ENCODE measurements at places on chromosomes 1 and 21.
A peak's percentile ranks its signal among the peaks of the same experiment; 100 is the strongest.

DNA sequence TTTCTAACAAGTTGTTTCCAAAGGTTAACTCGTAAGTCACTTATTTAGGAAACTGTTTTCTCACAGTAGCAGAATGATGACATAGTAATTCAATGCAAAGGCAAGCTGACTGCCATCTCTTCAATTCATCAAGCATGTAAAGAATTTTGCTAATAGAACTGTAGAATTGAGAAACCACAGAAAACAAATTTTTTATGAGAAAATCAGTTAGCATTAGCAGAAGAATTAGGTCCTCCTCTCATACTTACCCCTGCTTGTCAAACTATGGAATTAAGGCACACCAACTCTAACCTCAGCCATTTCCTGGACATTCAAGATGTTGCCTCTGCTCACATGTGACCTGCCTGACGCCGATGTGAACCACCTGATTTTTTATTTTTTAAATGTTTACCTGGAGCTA lies 115.2 kb downstream of the LRRC40 start:
- no peak for DNase-seq

- no peak for DNase-seq
Measured at GRCh38 chr21:19197950-19198349, 794.4 kb upstream of the TMPRSS15 start.

GRCh38 chr1:60994369-60994768 lies 88.0 kb upstream of the NFIA start:
- no peak for DNase-seq

DNA sequence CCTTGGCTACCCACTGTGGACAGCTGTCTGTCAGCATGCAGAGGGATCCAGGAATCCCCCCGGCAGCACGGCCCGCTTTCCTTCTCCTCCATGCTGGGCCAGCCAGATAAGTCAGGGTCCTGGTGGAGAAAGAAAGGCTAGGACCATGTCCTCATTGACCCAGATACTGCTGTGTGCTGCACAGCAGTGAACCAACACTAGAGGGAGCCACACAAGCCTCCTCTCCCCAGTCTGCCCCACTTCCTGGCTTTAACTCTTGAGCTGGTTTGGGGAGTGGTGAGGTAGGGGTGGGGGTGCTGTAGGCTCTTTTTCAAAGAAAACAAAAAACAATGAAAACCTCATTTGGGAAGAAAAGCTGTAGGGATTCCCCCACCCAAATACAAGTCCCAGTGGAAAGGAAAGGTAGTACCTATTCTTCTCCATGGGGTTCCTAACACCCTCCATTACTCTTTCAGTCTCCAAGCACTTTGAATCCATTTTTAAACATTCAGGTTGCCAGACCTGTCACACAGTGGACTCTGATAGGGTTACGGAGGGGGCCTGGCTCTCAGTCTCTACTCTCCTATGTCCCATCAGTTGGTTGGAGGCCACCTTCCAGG lies 84.9 kb upstream of the CD1D start:
- DNase-seq = peak; percentile 60

- no peak for DNase-seq
Measured at GRCh38 chr1:181126289-181126688, 37.8 kb downstream of the IER5 start.

- DNase-seq = no peak
Measured at GRCh38 chr1:152003846-152004442, 10.3 kb upstream of the S100A10 start.

DNA sequence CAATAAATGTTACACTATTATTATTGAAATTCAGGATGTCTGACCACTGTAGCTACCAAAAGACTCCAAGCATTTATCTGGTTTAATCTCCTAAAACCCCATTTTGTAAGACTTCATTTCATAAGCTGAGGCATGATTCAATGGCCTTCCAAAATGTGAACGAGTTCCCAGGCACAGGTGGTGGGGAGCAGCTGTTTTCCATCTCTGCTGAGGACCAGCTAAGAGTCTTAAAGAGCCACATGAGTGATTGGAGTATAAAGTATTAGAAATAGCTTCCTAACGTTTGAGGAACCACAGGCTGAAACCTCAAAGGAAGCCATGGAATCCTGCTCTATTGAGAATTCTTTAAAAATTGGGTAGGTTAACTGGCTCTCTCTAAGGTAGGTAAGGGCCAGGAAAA lies 44.9 kb downstream of the SEC16B start:
- DNase-seq = no peak

DNA sequence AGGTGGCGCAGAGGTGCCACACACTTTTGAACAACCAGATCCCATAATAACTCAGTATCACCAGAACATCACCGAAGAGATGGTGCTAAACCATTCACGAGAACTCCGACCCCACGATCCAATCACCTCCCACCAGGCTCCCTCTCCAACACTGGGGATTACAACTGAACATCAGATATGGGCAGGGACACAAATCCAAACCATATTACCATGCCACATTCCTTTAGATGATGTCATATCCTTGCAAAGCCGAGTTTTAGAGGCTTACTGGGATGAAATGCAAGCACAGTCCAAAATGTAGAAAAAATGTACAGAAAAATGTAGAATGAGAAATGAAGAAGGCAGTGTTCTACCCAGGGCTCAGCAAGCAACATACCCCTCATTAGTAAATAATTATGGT lies 64.7 kb downstream of the SGIP1 start:
- DNase-seq = no peak

GRCh38 chr1:11320153-11320936 lies 47.3 kb downstream of the UBIAD1 start:
- DNase-seq = peak; percentile 40

- no peak for DNase-seq
Measured at GRCh38 chr1:30649321-30649991, 73.9 kb downstream of the MATN1 start.

DNA sequence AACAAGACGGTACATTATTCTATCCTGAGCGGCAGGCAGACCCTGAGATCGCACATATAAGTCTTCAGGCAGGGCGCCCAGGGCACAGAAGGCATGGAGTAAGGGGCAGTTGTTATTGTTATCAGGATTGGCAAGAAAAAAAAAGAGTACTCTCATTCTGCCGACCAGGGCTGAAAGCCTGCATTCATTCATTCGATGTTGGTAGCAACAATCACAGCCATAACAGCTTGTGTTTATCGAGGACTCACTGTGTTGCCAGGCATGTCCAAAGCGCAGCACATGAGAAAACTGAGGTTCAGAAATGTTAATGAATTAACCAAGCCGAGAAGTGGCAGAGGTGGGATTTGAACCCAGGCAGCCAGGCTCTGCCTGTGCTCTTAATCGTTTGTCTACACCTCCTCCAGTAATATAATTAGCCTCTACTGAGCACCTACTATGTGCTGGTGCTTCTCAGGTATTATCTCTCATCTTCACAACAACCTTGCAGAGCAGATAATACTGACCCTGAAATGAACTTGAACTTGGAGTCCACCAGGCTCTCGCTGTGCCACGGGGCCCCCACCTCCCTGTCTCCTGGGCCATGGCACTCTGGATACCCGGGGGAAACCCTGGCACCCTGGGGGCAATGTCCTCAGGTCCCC lies 56.2 kb downstream of the TAS1R2 start:
- DNase-seq = no peak

DNA sequence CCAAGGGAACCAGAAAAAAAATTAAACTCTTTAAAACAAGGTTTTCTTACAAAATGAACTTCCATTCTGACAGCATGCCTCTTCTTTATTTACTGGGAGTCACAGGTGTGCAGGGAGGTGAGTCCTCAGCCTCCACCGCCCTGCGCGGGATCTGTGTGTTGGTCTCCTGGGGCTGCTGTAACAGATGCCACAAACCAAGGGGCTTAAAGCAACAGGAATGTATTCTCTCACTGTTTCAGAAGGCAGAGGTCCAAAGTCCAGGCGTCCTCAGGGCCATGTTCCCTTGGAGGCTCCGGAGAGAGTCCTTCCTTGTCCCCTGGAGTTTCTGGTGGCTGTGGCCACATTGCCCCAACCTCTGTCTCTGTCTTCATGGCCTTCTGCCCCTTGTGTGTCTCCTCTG lies 123.6 kb upstream of the C1orf174 start:
- DNase-seq = no peak

GRCh38 chr1:101250222-101250621 lies 13.4 kb downstream of the S1PR1 start:
- no peak for DNase-seq

DNA sequence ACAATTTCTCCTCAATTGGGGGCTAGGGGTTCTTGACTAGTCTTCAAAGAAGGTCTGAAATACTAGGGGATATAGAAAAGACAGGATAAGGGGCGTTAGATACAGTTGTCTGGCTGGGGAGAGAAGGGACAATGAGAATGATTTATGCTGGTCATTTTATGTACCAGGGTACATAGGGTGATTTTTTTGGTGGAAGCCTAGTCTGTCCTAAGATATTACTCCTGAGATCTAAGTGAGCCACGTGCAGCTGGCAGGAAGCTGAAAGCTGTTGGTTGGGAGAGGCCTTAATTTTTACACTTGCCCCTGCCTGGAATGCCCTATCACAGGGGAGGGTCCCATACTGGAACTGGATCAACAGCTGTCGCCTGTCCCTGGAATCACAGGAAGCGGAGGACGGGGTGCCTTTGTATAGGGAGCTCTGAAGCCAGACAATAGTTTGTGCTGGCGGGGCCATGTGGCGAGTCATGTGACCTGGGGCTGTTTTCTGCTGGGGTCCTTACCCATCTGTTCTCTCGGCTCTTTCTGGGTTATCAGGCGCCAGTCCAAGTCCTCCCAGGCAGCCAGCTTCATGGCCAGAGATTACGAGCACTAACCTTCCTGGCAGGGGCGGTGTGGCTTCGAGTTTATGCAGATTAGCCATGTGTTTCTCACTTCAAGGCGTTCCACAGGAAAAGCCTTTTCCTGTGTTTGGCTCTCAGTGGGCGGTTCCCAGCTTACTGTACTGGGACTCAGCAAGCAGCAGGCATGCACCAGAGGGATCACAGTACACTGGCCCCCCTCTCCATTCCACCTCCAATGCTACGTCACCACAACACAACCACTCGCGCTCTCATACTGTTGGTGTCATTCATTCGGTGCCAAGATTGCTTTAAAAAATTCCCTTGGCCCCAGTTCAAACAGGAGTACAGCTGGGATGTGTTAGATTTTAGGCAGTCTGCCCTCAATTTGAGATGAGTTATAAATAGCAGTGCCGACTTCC lies 27.5 kb downstream of the ARID1A start:
- DNase-seq = no peak

GRCh38 chr1:215636258-215636965 lies 69.3 kb downstream of the KCTD3 start:
- no peak for DNase-seq

DNA sequence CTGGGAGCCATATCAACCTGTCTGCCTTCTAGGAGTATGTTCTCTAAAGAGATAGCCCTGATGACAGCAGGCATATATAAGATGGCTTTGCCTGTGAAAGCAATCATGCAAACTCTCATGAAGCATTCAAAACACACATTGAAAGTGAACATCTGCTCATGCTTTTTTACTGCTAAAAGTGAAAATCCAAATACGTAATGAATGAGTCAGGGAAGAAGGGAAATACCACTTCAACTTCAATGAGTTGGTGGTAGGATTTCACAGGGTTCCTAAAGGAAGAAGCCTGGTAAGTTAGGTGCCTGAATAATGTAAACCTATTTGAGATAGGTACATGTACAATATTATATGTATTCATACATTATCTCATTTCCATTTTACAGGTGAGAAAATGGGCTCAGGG lies 50.5 kb upstream of the SLFNL1 start:
- DNase-seq = no peak

GRCh38 chr1:43267291-43267805 lies 2.4 kb upstream of the TMEM125 start:
- DNase-seq = no peak

DNA sequence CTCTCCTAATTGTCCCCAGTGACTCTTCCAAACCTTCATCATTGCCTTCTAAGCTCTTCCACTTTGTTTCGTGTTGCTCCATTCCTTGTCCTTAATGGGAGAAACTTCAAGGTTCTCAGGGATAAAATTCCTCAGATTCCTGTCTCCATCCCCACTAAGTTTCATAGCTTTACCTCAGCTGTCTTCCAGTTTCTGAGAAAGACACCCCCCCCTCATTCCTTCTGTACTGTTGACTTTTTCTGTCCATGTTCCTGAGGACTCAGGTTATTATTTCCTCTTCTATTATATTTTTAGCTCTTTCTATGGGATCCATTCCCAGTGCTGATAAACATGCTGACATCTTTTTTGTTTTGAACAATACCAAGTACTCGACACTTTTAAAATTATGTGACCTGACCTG lies 215.3 kb upstream of the PTGFR start:
- DNase-seq = no peak

DNA sequence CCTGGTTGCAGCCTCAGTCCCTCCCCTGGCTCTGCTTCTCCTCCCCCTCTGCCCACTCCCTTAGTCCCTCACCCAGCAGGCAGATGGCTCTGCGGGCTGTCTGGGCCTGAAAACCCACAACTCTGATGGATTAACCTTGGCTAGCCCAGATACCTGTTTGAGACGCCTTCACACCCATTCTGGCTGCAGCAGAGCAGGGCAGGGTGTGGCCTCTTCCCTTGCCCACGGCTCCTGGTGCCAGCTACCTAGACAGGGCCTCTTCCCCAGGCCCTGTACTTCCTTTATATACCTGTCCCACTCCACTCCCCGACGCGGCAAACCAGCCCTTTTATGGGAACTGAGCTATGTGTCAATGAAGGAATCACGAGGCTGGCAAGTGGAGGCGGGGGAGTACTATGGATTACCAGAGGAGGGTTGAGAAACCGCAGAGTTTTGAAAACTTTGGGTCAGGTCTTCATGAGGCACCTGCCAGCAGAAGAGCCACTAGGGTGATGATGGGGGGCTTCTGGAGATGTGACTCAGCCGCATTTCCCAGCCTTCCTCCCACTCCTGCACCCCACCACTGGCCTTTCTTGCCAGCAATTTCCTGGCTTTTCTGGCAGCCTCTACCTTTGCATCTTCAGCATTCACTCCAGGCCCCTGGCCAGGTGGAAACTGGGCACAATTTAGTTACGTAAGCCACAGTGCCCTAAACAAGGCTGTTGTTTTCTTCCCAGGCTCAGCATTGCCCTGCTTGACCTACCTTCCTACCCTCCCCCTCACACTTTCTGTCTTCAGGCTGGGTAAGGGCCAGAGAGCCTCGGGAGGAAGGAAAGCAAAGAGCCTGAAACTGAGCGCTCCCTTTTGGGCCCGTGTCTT lies at the start of gene CHI3L1:
Gene CHI3L1, minus strand, starts transcription at position 259 of the 858 bp plus-strand sequence. Its CDS starts 81 bp downstream, at position 178.
- no peak for DNase-seq

DNA sequence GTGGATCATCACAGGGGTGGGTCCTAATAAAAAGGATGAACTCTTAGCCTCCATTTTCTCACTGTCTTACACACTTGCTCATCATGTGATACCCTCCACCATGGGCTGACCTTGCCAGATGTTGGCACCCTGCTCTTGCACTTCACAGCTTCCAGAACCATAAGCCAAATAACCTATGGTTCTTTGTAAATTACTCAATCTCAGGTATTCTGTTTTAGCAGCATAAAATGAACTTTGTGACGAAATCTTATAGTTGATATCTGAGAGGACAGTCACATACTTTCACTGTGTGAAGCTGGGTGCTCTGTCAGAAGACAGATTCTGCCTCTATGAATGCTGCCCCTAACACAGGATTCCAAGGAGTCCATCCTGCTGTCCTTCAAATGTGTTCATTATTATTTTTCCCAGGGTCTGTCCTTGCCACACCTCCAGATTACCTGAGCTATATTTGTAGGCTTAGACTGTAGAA lies 13.8 kb downstream of the DUSP10 start:
- DNase-seq = no peak
